ENCODE measurements at places on chromosomes 12 and 14.

DNA sequence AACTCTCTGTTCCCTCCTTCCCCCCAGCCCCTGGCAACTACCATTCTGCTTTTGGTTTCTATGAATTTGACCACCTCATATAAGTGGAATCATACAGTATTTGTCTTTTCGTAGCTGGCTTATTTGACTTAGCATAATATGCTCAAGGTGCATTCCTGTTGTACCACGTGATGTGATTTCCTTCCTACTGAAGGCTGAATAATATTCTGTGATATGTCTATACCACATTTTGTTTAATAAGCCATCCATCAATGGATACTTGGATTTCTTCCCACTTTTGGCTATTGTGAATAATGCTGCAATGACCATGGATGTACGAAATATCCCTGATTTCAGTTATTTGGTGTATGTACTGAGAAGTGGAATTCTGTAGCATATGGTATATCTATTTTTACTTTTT, 16.3 kb downstream of the NDUFA9 start:
- DNase-seq: no peak

- DNase-seq: no peak
Observed at GRCh38 chr12:58774731-58775130, 145.6 kb downstream of the LRIG3 start.

- DNase-seq: peak; percentile 16
Observed at GRCh38 chr12:76183459-76184186, 99.1 kb upstream of the NAP1L1 start.

DNA sequence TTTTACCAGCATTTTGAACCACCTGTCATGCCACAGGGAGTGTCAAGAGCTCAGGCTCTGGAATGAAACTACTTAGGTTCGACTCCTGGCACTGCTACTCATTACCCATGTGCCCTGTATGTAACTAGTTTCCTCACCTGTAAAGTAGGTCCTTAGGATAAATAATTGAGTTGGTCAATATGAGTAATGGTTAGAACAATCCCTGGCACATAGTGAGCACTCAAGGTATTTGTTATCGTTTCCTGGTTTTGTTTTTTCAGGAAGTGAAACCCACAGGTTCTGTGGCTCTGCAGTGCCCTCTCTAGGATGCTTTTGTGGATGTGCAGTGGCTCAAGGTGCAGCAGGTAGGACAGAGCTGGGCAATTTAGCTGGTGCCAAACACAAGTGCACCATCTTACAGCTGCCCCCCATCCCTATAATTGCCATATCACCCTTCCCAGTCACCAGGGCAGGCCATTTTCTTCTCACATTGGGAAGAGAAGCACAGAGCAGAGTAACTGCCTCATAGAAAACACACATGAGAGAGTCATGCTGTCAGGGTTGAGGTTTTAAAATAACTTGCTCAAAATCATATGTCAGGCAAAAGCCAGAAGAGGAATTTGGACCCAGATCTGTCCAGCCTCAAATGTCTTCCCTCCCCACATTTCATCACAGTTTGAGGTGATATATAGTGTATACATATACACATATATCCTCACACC, 297.5 kb downstream of the RPAP3 start:
- DNase-seq: no peak

- DNase-seq: no peak
Observed at GRCh38 chr12:58367041-58367440, 425.7 kb downstream of the ATP23 start.

GRCh38 chr12:13941258-13942249, 39.8 kb downstream of the GRIN2B start:
- no peak for DNase-seq

DNA sequence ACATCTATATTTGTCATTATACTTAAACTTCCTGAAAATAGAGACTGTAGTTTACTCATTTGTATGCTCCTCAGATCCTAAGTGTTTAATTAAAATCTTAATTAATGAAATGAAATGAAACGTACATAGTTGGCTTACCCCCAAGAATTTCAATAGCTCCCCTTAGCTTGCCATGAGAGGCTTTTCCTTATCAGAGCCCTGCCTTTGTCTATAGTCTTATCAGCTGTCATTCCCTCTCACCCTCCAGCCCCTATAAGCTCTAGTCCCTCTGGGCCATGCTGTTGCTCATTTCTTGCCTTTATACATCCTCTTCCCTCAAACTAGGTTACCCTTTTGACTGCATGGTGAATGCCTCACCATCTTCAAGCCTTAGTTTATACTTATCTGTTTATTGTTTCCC, 1.1 kb upstream of the RTRAF start:
- no peak for DNase-seq

- DNase-seq: no peak
Observed at GRCh38 chr12:126949558-126949957, 1317.4 kb upstream of the TMEM132C start.

DNA sequence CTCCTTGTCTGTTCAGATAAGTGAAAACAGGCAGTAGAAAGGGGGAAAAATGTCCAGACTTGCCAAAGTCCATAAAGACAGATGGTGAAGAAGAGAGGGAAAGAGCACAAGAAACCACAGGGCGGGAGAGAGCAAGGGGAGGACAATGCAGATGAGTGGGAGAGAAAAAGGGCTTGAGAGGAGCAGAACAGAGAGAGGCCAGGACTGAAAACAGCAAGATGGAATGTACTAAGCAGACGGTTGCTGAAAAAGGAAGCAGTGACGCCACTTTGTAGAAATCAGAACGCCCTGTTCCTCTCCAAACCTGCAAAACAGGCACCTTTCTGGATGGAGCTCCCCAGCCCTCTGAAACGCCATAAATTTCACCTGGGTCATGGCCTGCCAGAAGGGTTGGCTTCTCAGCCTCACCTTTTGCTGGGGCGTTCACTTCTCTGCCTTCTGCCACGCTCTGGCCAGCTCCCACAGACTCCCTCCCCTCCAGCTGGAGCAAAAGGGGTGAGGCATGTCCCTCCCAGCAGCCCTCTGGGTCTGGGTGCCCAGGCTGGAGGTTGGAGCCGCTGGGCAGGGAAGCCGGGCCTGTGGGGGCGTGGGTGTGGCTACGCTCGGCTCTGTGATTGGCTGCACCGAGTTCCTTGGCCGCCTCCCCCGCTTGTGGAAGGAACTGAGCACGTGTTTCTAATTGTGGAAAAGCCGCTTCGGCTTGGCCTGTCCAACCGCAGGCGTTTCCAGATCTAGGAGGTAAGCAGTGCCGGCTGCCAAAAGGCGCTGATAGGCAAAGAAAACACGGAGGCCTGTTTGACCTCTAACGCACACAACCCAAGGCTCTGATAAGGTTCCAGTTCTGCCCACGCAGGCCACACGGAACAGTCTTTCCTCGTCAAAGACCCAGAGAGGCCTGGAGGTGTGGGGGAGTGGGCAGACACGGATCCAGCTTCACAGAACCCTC, 29.3 kb downstream of the SLC7A8 start:
- no peak for DNase-seq

GRCh38 chr14:95337041-95337595, 17.4 kb upstream of the CLMN start:
- no peak for DNase-seq

DNA sequence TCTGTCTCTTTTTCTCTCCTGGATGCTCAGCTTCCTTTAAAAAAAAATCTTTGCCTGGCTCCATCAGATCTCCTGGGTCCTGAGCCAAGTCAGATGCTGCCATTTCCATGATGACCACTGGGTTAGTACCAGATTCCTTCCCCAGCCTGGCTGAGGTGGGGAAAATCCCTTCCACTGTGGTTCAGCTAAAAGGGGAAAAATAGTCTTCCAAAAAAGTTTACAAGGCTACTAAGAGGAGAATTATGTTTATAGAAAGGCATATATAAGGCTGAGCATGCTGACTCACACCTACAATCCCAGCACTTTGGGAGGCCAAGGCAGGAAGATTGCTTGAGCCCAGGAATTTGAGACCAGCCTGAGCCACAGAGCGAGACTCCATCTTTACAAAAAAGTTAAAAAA, 28.4 kb upstream of the GAS2L3 start:
- DNase-seq: no peak

- DNase-seq: no peak
Observed at GRCh38 chr14:99548871-99549515, 55.0 kb downstream of the CCDC85C start.

DNA sequence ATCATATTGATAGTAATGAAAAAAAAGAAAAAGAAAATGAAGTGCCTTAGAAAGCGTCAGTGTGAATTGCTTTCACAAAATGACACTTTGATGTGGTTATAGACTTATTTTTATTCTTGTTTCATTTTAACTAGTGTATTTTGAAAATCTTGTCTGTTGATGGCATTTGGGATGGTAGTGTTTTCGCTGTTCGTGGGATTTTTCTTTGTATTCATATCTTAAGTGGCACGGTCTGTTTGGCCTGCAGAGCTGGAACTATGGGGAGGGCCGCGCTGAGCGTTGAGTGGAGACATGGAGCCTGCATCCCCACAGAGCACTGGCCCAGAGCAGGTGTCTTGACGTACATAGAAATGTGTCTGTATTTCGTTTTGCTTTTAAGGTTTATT, 61.6 kb downstream of the WDR20 start:
- no peak for DNase-seq

- DNase-seq: peak; percentile 78
Observed at GRCh38 chr14:97456958-97457357, 659.8 kb downstream of the VRK1 start.

DNA sequence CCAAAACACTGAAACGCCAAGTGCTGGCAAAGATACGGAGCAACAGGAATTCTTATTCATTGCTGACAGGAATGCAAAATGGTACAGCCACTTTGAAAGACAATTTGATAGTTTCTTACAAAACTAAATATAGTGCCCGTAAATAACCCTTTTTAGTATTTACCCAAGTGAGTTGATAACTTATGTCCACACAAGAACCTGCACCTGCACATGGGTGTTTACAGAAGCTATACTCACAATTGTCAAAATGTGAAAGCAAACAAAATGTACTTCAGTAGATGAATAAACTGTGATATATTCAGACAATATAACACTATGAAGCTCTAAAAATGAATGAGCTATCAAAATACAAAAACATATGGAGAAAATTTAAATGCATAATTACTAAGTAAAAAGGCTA, 86.6 kb downstream of the ATXN7L3B start:
- no peak for DNase-seq

DNA sequence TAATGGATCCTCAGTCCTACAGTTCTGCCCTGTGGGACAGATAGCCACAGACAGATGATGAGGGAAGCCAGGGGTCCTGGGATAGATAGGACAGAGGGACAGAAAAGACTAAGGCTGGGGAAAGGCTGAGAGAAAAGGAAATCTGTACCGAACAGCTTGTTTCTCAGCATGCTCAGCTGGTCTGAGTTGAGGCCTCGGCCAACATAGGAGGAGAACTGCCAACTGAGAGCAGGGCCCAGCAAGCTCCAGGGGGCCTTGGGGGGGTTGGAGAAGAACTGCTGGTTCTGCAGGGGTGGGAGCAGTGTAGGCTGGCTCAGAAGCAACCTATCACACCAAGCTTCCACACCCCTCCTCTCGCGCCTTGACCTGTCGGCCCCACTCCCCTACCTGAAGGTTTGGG, 10.1 kb downstream of the IL23A start:
- no peak for DNase-seq

Data from activated CD4-positive, alpha-beta T cell treated with anti-CD3 and anti-CD28 coated beads, Interleukin-2, amount 50 U/mL, for 24 hours (primary cell).